Cerebellar cortex (tissue), 1 donor: ENCODE measurements at places on chromosomes 4 and X.

GRCh38 chrX:126855839-126856524, 36.5 kb downstream of the PRR32 start:
- DNase-seq = no peak

DNA sequence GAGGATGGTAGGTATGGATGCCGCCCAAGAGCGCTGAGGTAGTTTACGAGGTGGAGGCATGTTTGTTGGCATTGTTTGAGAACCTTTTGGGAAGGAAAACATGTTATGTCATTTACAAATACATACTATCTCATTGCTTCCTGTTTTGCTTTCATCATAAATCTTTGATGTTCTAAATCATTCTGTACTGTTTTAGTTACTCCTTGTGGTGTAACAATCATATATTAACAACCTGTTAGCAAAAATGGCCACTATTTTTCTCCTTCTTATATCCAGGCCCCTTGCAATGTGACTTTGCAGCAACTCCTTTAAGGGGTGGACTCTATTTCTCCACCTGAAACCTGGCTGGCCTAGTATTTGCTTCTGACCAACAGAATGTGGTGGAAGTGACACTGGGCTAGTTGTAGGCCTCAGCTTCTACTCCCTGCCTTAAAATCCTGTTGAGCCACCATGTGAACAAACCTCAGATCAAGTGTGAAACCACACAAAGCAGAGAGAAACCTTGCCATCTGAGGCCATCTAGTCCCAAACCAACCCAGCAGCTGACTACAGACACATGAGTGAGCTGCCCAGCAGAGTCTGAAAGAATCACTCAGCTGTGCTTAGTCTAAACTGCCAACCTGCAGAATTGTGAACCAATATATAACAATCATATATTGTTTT, 15.8 kb upstream of the CXorf38 start:
- DNase-seq = no peak

- DNase-seq = no peak
Observed at GRCh38 chrX:108245462-108245861, 153.9 kb downstream of the ATG4A start.

DNA sequence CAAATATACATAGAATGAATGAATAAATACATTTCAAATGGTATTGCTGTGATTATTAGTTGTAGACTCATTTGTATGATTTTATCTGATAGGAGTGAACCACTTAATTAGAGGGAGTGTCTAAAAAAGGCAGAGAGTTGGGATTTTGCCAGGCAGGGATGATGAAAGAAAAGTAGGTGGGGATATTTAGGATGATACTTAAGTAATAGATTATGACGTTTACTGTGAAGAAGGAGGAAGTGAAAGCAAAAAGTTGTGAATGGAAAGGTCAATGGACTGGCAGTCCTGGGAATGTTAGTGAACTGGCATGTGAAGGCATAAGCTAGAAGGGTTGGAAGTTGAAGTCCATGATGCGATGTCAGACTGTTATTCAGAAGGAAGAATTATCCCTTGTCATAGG, 917.1 kb downstream of the RAPGEF2 start:
- DNase-seq = no peak

GRCh38 chr4:165761963-165762362, 111.1 kb upstream of the TLL1 start:
- peak; percentile 32 for DNase-seq

DNA sequence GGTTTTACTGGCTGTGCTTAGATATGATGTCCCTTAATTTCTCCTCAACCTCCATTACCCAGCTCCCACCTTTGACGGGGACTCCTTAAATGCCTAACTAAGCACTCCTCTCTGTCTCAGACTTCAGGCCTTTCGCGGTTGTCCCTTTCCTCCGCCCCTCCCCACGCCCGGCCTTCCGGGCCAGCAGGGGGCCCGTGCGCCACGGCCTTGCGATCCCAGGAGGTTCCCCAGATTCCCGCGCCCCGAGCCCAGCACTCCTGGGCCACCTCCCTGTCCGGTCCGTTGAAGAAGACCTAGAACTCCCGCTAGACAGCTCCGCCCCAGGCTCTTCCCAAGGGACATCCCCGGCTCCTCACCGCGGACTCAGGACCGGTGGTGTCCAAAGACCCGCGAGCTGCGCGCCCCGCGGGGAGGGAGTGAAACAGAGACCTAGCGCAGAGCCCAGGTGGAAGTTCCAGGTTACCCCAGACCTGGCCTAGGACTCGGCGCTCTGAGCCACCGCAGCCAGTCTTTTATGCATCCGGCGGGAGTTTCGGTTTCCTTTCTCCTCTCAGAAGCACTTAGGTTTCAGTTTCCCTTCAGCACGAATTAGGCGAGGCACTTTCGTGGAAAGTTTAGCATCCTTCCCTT, at the start of gene DDX60:
DDX60 (minus strand) TSS at position 487 of the 630 bp plus-strand sequence. CDS start 7,493 bp downstream, outside the sequence.
- DNase-seq = peak; percentile 9

- no peak for DNase-seq
Observed at GRCh38 chrX:37754516-37754915, 25.3 kb upstream of the CYBB start.

DNA sequence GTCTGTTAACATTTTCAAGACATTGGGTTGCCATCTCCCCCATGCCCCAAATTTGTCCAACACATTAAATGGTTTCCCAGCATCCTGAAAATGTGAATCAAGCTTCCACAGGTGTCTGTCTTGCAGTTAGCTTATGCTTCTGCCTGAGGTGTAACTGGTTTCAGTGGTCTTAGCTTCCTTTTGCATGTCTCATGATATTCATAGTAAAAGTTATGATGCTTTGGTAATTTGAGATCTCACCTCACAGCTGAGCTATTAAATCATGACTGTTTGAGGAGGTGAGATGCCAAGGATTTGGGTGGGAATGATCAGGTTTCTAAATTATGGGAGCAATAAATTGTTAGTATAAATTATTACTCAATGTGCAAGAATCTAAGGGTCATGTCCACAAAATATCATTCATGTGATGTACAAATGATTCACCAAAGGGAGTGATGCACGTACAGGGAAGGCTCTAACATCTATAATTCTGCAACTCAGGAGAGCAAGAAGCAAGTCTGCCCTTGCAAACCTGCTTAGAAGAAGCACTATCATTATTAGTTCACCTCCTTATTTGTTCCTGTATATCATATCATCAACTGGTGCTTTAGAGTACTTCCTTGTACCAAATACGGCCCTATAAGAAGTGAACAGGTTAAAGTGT, 17.1 kb upstream of the RAI2 start:
- DNase-seq = no peak

- no peak for DNase-seq
Observed at GRCh38 chr4:132992686-132993085, 156.4 kb upstream of the PCDH10 start.
